PC-3 (cell line): ENCODE measurements at places on chromosomes 1 and 21. TPM values are rescaled to one million over a fixed set of nuclear protein-coding genes. Genes with fewer than 3 reads are reported as not detected.

GRCh38 chr1:157403608-157404007 lies 148.7 kb downstream of the FCRL5 start:
- no peak for DNase-seq
- peaks cover 52% of the 10 kb centered on the region for H3K27me3 ChIP-seq
- no peaks in the 10 kb centered on the region for H3K4me1 ChIP-seq
- no peaks in the 10 kb centered on the region for H3K36me3 ChIP-seq
- H3K4me3 ChIP-seq, result no peak overlapping the region

- no peaks in the 10 kb centered on the region for H3K36me3 ChIP-seq
- H3K4me1 ChIP-seq, result no peaks in the 10 kb centered on the region
- no peak overlapping the region for H3K27ac ChIP-seq
- H3K27me3 ChIP-seq, result peaks cover 12% of the 10 kb centered on the region; the same call in 1 of the 2 replicates
- H3K4me3 ChIP-seq, result no peak overlapping the region
Measured at GRCh38 chr1:241408170-241408569, 51.2 kb upstream of the RGS7 start.

- H3K36me3 ChIP-seq, result no peaks in the 10 kb centered on the region
- no peak overlapping the region for H3K27ac ChIP-seq
- no peak overlapping the region for H3K4me3 ChIP-seq
- H3K27me3 ChIP-seq, result no peaks in the 10 kb centered on the region
- peaks cover 15% of the 10 kb centered on the region for H3K4me1 ChIP-seq
Measured at GRCh38 chr1:220431554-220432239, 96.2 kb upstream of the MARK1 start.

GRCh38 chr1:155108296-155108695 lies 19.4 kb upstream of the EFNA1 start:
- no peak overlapping the region for H3K27ac ChIP-seq
- DNase-seq, result no peak
- no peaks in the 10 kb centered on the region for H3K4me1 ChIP-seq
- H3K27me3 ChIP-seq, result no peaks in the 10 kb centered on the region
- no peaks in the 10 kb centered on the region for H3K36me3 ChIP-seq
- no peak overlapping the region for H3K4me3 ChIP-seq

DNA sequence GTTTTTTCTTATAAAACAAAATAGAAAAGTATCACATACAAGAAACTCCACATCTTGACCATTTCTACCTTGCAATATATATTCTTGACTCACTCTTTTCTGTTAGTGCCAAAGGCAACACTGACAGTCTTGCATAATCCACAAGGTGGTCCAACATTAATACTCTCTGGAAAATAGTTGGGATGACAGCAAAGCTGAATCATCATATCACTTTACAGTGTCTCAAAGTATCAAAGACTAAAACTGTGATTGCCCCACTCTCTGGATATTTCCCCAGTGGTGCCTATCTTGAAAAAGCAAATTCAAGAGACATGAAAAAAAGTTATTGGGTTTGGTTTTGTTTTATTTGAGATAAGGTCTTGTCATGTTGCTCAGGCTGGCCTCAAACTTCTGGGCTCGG lies 14.6 kb upstream of the TGFBR3 start:
- H3K4me3 ChIP-seq, result no peak overlapping the region
- DNase-seq, result peak; percentile 89
- H3K36me3 ChIP-seq, result no peaks in the 10 kb centered on the region
- H3K27me3 ChIP-seq, result no peaks in the 10 kb centered on the region
- no peak overlapping the region for H3K27ac ChIP-seq

GRCh38 chr1:65471213-65471833 lies 50.9 kb downstream of the LEPR start:
- H3K27me3 ChIP-seq, result peaks cover 34% of the 10 kb centered on the region; the same call in 1 of the 2 replicates
- peaks cover 7% of the 10 kb centered on the region; the same call in 1 of the 2 replicates for H3K4me1 ChIP-seq
- no peak overlapping the region for H3K4me3 ChIP-seq
- no peaks in the 10 kb centered on the region for H3K36me3 ChIP-seq
- no peak overlapping the region for H3K27ac ChIP-seq

DNA sequence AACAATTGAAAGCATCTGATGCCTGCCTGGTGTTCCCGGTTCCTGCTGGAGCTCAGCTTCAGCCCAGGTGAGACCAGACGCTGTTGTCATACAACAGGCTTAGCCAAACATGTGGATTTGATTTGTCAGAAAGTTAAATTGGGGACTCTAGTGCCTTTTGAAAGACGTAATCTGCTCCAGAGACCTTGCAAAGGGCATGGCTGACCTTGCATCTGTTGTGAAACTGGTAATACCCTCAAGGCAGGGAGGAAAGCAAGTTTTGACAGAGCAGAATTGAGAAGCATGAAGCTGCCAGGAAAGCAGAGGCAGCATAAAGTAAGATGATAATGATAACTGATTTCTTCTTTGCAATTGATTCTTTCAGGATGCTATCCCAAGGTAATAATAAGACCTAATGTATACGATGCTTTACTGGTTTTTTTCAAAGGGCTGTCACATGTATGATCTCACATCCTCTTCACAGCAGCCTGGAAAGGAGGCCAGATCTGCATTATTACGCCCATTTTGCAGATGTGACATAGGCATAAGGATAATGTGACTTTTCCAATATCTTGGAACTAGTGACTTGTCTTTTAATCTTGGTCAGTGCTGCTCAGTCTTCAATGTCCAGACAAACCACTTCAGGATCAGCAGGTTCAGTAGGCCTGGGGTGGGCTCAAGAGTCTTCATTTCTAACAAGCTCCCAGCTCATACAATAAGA lies 24.7 kb upstream of the CNN3 start:
- H3K4me3 ChIP-seq, result no peak overlapping the region
- H3K27ac ChIP-seq, result no peak overlapping the region
- no peaks in the 10 kb centered on the region for H3K36me3 ChIP-seq
- H3K4me1 ChIP-seq, result peaks cover 40% of the 10 kb centered on the region
- DNase-seq, result no peak

- DNase-seq, result no peak
- no peak overlapping the region for H3K27ac ChIP-seq
- no peaks in the 10 kb centered on the region for H3K4me1 ChIP-seq
- H3K27me3 ChIP-seq, result peaks cover 49% of the 10 kb centered on the region
- H3K4me3 ChIP-seq, result no peak overlapping the region
Measured at GRCh38 chr1:215863796-215864195, 296.7 kb downstream of the KCTD3 start.

DNA sequence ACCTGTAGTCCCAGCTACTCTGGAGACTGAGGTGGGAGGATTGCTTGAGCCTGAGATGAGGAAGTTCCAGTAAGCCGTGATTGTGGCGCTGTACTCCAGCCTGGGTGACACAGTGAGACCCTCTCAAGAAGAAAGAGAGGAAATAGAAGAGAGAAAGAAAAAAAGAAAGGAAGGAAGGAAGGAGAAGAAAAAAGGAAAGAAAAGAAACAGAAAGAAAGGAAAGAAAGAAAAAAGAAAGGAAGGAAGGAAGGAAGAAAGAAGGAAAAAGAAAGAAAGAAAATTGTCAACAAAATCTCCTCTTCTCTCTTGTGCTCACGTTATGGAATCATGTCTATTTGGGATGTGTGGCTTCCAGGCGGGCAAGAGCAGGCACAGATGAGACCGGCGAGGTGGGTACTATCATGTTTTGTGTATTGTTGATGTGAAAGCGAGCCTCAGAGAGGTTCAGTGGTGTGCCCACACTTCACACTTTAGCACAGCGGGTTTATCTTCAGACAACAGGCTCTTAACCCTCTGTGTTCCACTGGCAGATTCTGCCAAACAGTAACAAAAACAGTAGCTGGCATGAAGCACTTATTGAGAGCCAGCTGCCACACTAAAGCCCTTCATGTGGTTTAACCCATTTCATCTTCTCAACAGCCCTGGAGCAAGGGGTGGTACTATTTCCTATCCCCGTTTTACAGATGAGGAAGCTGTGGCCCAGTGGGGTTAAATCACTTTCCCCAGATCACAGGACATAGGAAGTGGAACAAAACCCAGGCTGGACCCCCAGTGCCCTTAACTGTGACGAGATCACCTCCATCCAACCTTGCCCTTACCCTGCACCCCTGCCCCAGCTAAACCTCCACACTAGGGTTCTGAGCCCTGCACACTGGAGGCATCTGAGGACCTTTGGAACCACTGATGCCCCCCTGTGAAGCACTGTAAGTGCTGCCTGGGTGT lies 94.7 kb upstream of the TARDBP start:
- H3K27me3 ChIP-seq, result 0 out of 2 replicates have a peak, but pooled peaks cover 3% of the 10 kb centered on the region
- no peak overlapping the region for H3K4me3 ChIP-seq
- no peak overlapping the region for H3K27ac ChIP-seq
- DNase-seq, result no peak
- no peaks in the 10 kb centered on the region for H3K36me3 ChIP-seq
- H3K4me1 ChIP-seq, result no peaks in the 10 kb centered on the region

DNA sequence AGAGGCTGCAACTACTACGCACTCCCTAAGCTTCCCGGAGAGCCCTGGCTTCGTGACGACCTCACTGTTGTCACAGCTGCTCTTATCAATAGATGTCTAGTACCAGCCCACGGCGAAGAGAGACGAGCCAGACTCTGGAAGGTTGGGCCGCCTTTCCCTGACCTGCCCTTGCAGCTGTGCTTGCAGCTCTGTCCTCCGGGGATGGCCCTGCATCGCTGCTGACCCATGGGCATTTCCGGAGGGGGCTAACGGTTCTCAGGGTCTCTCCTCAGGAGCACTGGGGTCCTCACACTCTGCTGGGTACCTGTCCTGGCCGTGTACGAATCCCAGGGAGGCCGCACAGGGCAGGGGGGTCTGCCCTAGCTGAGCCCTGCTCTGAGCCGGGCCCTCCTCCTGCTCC lies 93.8 kb upstream of the COL6A1 start:
- no peak overlapping the region for H3K27ac ChIP-seq
- H3K27me3 ChIP-seq, result peaks cover 5% of the 10 kb centered on the region; the same call in 1 of the 2 replicates
- H3K4me1 ChIP-seq, result no peaks in the 10 kb centered on the region
- no peak overlapping the region for H3K4me3 ChIP-seq

GRCh38 chr1:244205171-244205570 lies 154.1 kb downstream of the ZBTB18 start:
- H3K36me3 ChIP-seq, result no peaks in the 10 kb centered on the region
- H3K27ac ChIP-seq, result no peak overlapping the region
- no peaks in the 10 kb centered on the region for H3K27me3 ChIP-seq
- H3K4me1 ChIP-seq, result peaks cover 11% of the 10 kb centered on the region; the same call in 1 of the 2 replicates

GRCh38 chr1:233759665-233760064 lies 144.8 kb upstream of the SLC35F3 start:
- H3K4me3 ChIP-seq, result no peak overlapping the region
- H3K27ac ChIP-seq, result no peak overlapping the region
- H3K36me3 ChIP-seq, result no peaks in the 10 kb centered on the region
- H3K27me3 ChIP-seq, result 0 out of 2 replicates have a peak, but pooled peaks cover 3% of the 10 kb centered on the region
- DNase-seq, result peak; percentile 58

- H3K27ac ChIP-seq, result no peak overlapping the region
Measured at GRCh38 chr21:33967086-33967571, 51.5 kb upstream of the ATP5PO start.

PHACTR4 gene
- total RNA-seq, result 9.1 and 12.7 TPM in 2 replicates

GRIK3 gene
- total RNA-seq, result not detected in 2 replicates

SLC16A4 gene
- total RNA-seq, result 0.22 and 0.29 TPM in 2 replicates

DEPDC1 gene
- 21.0 and 21.6 TPM in 2 replicates for total RNA-seq

ZFP69B gene
- 2.5 and 3.0 TPM in 2 replicates for total RNA-seq

MPL gene
- 0.35 TPM in 1 of 2 replicates, not detected in the other for total RNA-seq

OPTC gene
- not detected in 2 replicates for total RNA-seq

LORICRIN gene
- not detected in 2 replicates for total RNA-seq
